ENCODE measurements at places on chromosomes 13 and 19. TPM values are rescaled to one million over a fixed set of nuclear protein-coding genes. Genes with fewer than 3 reads are reported as not detected.

Gene GJB2
- 0.63 TPM for total RNA-seq

Gene PCDH17
- total RNA-seq, result 58.2 TPM

Gene PCDH8
- 36.3 TPM for total RNA-seq

Gene GPR183
- total RNA-seq, result 1.6 TPM

Gene ZNF93
- 33.2 TPM for total RNA-seq

Gene PSPC1
- total RNA-seq, result 165 TPM

Gene TYK2
- total RNA-seq, result 67.6 TPM

Gene MUC16
- not detected for total RNA-seq

All from parietal lobe (tissue), 2 donors.